GM23248 (cell line): ENCODE measurements at places on chromosomes 2 and 18. TPM values are rescaled to one million over a fixed set of nuclear protein-coding genes. Genes with fewer than 3 reads are reported as not detected.

GRCh38 chr2:84851876-84852275, 29.0 kb downstream of the TRABD2A start:
- DNase-seq: no peak

- DNase-seq: peak; percentile 65
Measured at GRCh38 chr2:142756430-142756829, 121.0 kb upstream of the KYNU start.

DNA sequence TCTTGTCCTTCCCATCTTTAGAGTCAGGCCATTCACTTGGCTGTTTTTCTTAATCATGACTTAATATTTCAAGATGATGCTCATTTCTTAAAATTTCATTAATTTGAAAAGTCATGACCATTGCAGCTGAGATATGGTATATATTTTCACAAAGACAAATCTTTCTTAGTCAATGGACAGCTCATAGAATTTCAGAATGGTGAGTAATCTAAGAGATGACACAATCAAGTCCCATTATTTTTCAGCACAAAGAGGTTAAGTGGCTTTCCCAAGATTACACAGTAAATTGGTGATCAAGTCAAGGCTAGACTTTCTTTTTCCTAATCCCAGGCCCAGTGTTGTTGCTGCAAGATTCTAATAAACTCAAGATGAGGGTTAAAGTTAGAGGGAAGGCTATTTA, 34.4 kb upstream of the NT5C1B start:
- peak; percentile 77 for DNase-seq

GRCh38 chr2:64204703-64205102, 60.5 kb upstream of the PELI1 start:
- DNase-seq: no peak

SLC4A5 gene
- total RNA-seq: 0.32 and 0.38 TPM in 2 replicates
